ENCODE measurements at places on chromosomes 2 and 18.

- DNase-seq = no peak
These were observed 131.8 kb downstream of the NEDD4L start for GRCh38 chr18:58175786-58176176.

DNA sequence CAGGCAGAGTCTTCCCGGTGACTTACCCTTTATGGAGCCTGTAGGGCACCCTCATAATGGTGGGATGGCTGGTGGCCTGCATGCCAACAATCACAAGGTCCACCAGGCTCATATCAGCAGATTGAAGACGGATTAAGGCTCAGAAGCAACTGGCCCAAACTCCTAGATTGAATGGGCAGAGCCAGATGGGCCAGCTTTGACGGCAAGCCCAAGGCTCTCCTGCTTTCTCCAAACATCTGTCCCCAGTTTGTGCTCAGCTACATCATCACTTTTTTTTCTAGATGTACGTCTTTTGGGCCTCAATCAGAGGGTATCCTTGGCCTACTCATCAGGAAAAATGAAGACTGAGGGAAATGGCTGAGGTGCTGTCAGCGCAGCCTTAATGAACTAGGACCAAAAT lies 114.6 kb downstream of the VIT start:
- no peak for DNase-seq

GRCh38 chr2:68762100-68762499 lies 27.5 kb downstream of the ARHGAP25 start:
- no peak for DNase-seq

GRCh38 chr2:42545841-42546390 lies 22.5 kb upstream of the MTA3 start:
- no peak for DNase-seq

Measured in activated CD4-positive, alpha-beta T cell treated with anti-CD3 and anti-CD28 coated beads for 1 hour (primary cell).